ENCODE measurements at places on chromosomes 13 and 19.

DNA sequence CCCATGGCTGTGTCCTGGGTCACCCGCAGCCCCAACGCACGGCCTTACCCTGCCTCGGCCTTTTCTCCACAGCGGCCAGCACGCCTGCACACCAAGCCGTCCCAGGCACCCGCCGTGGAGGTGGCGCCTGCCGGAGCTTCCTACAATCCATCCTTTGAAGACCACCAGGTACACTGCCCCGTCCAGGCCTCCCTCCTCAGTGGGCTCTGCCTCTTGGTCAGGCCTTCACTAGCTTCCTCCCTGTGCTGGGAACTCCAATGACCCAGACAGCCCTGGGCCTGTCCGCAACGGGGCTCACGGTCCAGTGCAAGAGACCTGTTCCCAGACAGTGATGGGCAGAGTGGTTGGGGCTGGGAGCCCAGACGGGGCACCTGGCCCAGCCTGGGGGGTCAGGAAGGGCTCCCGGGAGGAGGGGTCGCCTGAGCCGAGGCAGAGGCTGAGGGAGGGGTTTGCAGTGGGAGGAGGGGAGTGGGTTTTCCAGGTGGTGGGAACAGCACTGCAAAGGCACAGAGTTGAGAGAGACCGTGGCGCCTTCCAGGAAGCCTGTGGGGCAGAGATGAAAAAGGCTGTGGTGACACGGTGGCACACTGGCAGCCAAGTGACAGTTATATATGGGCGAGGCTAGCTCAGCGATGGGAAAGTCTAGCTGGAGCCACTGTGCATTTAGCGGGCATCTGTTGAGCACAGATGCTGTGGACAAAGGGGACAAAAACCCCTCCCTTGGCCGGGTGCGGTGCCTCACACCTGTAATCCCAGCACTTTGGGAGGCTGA, 7.3 kb downstream of the NOP53 start:
- no peak for DNase-seq

- no peak for DNase-seq
Observed at GRCh38 chr13:28346154-28346553, 148.8 kb downstream of the FLT1 start.

GRCh38 chr13:49532593-49532992, 36.8 kb downstream of the PHF11 start:
- DNase-seq: no peak

GRCh38 chr13:49877629-49878218, 58.4 kb downstream of the SPRYD7 start:
- DNase-seq: no peak

DNA sequence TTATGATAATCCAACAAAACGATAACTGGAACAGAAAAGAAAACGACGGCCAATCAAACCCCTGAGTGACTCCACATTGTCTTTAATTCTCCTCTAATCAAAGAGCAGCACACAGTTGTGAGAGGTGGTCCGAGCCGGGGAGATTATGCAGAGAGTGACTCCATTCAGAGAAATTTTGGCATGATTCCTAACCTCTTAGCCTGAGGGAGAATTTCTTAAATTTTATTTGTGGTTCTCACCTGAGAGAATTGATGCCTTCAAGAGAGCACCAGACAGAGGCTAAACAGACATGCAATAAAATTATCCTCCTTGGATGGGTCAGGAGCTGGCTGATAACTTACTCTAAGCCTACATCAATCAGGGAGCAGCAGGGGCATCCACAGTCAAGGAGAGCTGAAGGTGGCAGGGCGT, 310.0 kb upstream of the KLF12 start:
- DNase-seq: no peak

- no peak for DNase-seq
Observed at GRCh38 chr13:23965346-23965745, 68.0 kb upstream of the C1QTNF9B start.

GRCh38 chr19:8208922-8209461, at the start of gene CERS4:
CERS4 (plus strand) TSS chr19:8209370; CDS start chr19:8251077, 41,707 bp downstream.
- DNase-seq: peak; percentile 65

DNA sequence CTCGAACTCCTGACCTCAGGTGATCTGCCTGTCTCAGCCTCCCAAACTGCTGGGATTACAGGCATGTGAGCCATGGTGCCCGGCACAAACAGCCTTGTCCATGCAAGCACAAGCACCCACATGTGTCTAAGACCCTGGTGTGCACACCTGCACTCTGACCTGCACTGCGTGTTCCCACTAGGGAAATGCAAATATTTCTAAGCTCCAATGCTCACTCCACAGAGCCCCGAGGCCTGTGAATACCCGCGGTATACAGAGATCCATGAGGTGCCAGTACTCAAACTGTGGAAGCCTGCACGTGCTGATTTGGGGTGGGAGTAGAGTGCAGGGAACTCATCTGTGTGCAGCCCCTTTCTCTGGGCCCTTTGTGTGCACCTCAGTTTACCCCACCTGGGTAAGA, 14.7 kb downstream of the GADD45B start:
- no peak for DNase-seq

- DNase-seq: no peak
Observed at GRCh38 chr13:38844581-38844980, 146.1 kb downstream of the STOML3 start.

DNA sequence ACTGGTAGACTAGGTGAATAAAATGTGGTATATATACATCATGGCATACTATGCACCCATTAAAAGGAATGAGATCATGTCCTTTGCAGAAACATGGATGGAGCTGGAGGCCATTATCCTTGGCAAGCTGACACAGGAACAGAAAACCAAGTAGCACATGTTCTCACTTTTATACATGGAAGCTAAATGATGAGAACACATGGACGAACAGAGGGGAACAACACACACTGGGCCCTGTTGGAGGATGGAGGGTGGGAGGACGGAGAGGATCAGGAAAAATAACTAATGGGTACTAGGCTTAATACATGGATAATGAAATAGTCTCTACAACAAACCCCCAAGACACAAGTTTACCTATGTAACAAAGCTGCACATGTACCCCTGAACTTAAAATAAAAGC, 780.0 kb downstream of the DACH1 start:
- no peak for DNase-seq

DNA sequence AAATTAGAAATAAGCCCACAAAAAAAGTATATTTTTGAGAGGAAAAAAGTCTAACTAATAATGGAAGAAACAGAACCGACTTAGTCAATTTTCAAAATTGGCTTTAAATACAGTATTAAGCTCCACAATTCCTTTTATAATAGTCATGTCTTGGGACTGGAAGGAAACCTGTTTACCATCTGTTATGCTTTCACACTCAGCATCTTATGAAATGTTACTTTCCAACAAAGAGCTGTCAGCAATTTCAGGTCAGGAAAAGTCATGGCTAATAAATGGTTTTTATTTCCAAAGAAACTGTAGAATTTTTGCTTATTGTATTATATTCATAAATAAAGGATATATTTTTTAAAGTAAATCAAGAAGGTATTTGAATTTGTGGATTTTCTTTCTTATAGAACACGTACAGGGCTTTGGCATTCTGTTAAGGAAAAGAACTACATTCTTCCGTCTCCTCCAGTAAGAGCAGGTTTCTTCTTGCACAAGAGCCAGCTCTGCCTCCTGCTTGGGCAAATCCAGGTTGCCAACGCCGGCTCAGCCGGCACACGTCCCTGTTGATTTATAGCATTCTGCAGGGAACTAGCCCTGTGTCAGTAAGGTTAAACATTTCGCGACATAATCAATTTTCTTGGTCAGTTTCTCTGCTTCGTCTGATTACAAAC, 52.9 kb upstream of the GPR12 start:
- no peak for DNase-seq

GRCh38 chr13:93151277-93151676, 75.3 kb upstream of the GPC6 start:
- DNase-seq: peak; percentile 91

GRCh38 chr13:110132225-110132982, 174.6 kb downstream of the COL4A1 start:
- DNase-seq: no peak

DNA sequence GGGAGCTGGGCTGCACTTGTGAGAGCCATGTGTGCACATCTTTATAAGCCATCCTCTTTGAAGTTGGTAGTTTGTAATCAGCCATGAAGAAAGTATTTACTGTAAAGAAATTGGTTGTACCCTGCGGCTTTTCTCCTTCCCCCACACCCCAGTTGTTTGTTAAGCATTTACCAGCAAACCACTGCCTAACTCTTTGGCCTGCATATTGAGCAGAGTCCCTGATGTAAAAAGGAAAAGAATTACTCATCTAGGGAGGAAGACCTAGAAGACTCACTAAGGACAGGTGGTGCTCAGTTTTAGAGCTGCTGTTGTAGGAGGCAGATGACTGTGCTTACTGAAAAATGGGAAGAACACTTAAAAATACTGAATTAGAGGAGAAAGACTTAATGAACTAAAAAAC, 245.3 kb downstream of the PCCA start:
- DNase-seq: no peak

- no peak for DNase-seq
Observed at GRCh38 chr19:2488405-2488941, 12.5 kb downstream of the GADD45B start.
